Stimulated activated CD4-positive, alpha-beta T cell treated with anti-CD3 and anti-CD28 coated beads, Interleukin-1b, Interleukin-23, amount 100 ng/mL, for 48 hours (primary cell): ENCODE measurements at places on chromosomes 1 and 21.

DNA sequence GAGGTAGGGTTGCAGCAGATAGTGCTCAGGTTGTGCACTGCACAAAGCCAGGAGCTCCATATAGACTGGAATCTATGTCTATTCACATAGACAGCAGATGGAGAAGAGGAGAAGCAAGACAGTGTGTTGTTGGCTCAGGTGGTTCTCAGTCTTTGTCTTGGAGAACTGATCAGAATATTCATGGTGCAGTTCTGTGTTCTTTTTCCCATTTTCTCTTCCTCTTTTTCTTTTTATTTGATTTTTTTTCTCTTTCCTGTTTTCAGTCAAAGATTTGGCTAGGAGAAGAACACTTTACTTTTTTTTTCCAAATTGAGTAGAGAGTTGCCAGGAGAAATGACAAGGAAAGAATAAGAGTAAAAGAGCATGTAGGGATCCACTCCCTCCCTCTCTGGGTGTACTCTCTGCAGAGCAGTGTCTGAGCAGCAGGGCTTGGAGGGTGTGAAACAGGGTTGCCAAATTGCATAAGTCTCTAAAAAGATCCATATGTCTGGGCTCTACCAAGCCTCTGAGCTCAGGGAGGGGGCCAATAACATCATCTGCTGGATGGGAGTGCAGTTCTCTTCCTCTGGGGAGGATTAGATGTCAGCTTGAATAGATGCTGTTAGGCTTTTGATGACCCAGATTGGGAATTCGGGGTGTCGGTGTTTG, 8.7 kb upstream of the CD34 start:
- no peak for DNase-seq

DNA sequence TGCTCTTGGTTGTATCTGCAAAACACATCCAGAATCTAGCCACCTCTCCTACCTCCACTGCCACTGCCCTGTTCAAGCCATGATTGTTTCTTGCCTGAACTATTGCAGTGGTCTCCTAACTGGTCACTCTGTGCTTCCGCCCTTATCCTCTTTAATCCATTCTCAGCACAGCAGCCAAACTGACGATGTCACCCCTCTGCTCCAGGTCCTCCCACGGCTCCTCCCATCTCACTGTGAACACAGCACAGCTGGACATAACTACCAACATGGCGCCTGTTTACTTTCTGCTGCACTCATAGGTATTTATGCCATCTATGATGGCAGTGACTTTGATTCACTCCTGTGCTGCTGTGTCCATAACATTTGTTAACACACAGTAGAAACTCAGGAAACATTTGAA, 406.7 kb downstream of the DISC1 start:
- no peak for DNase-seq

DNA sequence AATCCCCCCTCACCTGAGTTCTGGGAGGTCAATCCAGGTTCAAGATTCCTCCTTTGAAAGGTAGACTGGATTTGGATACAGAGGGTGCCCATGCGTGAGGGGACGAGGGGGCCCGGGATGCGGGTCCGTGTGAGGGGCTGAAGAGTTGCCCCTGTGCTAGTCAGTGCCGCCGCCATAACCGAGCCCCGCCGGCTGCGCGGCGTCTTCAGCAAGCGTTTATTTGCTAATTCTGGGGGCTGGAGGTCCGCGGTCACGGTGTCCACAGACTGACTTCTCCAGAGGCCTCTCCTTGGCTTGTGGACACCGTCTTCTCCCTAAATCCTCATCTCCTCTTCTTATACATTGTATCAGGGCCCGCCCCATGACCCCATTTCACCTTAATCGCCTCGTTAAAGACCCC, 20.9 kb upstream of the SAMD11 start:
- DNase-seq = no peak

GRCh38 chr1:113399062-113399583, 8.8 kb downstream of the MAGI3 start:
- DNase-seq = no peak

DNA sequence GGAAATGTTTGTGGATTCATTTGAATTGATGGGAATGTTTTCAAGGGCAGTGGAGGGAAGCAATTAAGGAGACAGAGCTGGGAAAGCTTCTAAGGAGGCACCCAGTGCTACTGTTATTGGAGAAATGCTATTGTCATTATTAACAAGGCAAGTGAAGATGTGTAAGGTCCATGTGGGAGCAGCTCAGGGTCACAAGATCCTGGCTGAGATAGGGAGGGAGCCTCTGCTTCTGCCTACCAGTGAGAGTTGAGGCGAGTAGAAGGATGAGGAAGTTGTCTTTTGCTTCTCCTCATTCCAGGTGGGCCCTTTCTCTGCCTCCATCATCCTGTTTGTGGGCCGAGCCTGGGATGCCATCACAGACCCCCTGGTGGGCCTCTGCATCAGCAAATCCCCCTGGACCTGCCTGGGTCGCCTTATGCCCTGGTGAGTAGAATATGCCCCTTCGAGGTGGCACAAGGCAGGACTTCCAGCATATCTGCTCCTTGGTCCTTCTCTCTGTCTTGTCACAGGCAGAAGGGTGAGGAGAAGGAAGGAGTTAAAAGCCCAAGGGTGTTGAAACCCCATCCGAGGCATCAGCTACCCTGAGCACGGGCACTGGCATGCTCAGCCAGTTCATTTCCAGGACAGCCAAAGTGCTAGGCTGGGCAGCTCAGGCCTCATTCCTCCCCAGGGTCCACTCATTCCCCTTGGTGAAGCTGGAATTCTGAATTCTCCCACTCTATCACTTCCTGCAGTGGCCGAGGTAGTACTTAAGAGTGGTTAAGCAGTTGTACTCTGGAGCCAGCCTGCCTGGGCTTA, 3.7 kb downstream of the MFSD2A start:
- DNase-seq = no peak

DNA sequence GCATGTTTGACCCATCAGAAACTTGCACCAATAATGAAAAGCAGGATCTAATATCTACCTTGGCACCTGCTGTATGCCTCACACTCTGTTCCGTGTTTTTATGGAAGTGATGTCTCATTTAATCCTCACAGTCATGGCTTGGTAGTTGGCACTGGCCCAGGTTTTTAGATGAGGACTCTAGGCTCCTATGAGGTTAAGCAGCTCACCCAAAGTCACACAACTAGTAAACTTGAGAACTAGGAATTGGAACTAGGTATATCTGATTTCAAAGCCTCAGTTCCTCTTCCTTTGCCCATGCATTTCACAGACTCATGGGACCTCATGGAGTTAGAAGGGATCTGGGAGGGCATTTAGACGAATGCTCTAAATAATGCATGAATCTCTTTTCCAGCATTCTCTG, 21.3 kb upstream of the TARBP1 start:
- DNase-seq = peak; percentile 64

DNA sequence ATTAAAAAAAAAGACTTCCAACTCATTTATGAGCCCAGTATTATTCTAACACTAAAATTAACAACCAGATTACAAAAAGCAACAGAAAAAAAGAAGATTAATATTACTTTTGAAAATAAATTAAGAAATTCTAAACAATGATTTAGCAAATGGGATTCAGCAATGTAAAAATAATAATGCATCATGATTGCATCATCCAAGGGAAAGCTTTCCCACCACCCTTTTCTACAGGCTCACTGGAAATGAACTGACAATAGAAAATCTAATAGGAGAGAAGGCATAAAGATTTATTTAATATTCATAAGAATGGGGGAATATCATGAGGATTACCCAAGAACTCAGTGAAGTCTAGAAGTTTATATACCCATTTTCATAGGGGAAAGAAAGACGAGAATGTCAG, 1671.9 kb downstream of the NCAM2 start:
- DNase-seq = no peak

- DNase-seq = no peak
Observed at GRCh38 chr1:220250681-220251080, 21.6 kb downstream of the RAB3GAP2 start.

DNA sequence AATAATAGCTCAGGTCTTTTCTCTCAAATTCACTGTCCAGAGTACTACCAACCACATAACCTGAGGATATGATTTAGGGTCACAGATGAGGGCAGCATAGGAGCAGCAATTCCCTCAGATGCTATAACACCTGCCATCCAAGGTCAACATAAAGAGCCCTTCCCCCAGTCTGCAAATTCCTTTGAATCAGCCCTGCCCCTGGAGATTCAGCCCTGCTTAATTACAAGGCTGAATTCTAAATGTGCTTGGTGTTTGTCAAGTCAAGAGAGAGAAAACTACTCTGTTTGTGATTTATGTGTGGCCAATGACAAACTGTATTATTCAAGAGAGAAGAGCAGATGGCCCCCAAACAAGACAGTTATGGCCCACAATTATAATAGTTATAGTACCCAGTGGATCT, 195.7 kb upstream of the ADGRL2 start:
- DNase-seq = no peak

DNA sequence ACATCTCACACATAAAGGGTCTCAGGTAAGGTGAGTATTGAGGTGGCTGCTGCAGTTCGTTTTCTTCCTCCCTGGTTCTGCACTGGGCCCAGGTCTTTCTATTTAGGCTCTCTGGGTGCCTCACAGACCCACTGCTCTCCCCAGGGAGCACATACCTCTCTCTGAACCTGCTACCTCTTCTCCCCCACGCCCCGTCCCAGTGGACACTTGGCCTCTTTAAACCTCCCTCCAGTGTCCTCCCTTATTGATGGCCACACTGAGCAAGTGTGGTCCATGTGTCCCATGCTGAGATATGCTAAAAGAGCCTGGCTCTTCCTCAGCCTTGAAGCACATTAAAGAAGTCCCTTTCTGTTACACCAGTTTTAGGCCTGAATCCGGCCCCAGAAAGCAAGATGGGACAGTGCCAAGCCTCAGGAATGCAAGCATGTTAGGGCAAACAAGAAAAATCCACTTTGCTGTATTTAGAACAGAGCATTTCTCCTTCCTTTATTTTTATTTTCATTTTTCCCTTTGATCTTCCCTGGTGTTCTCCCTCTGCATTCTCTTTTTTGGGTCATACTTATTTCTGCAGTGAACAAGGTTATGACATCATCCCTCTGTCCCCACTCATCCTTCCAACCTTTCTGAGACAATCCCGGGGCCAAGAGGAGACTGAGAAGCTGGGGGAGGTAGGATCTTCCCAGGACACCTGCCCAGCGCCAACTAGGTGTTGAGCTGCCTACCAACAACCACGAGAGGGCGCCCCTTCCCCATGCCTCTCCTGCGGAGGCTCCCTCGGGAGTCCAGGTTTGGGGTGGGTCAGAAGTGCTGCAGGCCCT, 5.0 kb upstream of the CHI3L2 start:
- peak; percentile 74 for DNase-seq

DNA sequence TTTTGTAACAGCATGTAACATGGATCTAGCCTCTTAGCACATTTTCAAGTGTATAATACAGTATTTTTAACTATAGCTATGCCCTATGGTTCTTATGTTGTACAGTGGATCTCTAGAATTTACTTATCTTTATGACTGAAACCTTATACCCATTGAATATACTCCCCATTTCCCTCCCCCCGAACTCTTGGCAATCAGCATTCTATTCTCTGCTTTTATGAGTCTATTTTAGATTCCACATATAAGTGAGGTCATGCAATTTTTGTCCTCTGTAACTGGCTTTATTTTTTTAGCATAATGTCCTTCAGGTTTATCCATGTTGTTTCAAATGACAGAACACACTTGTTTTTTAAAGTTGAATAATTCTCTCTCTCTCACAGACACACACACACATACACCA, 3.1 kb upstream of the GBP6 start:
- no peak for DNase-seq

GRCh38 chr1:14371771-14372497, 226.6 kb upstream of the KAZN start:
- DNase-seq = no peak

DNA sequence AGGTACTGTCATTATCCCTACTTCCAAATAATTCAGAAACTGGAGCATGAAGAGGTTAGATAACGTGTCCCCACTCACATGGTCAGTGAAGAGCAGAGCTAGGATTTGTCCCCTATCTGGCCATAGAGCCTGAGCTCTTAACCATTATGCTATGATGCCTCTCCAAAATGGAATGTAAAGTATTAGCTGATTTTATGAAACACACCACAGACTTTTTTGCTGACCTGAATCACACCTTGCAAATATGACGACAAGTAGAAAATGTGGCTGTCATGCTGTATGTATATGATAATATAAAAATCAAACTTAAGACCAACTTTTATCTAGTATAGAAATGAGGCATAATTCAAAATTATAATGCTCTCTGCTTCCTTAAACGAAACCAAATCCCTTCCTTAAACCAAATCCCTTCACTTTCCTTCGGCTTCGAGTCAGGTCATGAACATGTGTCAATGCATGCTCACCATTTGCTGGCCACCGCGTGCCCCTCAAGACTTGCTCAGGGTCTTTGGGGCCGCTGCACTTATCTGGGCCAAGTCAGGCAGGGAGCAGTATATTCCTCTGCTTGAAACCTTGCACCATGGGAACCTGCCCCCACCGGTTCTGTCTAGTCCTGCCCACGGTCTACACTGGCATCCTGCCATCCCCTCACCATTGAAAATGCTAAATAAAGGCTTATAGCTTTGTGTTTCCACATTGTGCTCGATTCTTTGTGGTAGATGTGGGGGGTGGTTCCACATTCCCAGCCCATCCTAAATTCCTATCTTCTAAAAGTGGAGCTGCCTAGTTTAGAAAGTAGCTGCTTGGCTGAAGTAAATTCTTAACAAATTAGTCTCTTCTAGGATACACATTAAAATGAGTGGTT, 1.6 kb upstream of the TMCC2 start:
- no peak for DNase-seq

- DNase-seq = no peak
Observed at GRCh38 chr1:5818755-5819154, 173.5 kb downstream of the NPHP4 start.

DNA sequence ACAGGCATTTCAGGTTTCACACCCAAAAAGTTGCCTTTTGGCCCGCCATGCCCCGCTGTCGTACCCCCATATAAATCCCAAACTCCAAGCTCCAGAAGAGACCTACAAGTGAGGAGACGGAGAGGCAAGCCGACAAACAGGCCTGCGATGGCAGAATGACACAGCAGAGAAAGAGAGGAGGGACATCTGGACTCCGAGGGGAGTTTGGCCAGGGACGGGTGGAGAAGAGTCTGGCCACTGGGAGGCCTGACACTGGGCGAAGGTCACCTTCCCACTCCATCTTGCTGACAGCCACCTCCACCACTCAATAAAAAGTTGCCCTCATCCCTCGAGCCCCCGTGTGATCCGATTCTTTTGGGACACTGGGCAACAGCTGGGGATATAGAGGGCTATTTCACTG, 1.9 kb upstream of the CFH start:
- no peak for DNase-seq

DNA sequence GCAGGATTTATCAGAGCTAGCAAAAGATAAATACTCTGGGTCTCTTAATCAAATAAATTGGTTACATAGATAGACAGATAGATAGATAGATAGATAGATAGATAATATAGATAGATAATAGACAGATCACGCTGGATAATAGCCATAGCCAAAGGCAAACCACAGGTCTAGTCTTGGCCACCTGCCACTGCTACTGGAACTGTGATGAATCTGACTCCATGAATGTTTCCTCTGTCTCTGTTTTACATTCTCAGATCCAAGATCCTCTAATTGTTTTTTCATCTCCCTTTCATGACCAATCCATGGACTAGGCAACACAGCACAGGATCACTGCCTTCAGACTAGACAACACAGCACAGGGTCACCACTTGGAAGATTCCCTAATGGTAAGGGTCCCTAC, 444.7 kb upstream of the NFIA start:
- DNase-seq = no peak
